Tibial nerve (tissue), 4 donors: ENCODE measurements at places on chromosomes 7 and 10.
A peak's percentile ranks its signal among the peaks of the same experiment; 100 is the strongest.

DNA sequence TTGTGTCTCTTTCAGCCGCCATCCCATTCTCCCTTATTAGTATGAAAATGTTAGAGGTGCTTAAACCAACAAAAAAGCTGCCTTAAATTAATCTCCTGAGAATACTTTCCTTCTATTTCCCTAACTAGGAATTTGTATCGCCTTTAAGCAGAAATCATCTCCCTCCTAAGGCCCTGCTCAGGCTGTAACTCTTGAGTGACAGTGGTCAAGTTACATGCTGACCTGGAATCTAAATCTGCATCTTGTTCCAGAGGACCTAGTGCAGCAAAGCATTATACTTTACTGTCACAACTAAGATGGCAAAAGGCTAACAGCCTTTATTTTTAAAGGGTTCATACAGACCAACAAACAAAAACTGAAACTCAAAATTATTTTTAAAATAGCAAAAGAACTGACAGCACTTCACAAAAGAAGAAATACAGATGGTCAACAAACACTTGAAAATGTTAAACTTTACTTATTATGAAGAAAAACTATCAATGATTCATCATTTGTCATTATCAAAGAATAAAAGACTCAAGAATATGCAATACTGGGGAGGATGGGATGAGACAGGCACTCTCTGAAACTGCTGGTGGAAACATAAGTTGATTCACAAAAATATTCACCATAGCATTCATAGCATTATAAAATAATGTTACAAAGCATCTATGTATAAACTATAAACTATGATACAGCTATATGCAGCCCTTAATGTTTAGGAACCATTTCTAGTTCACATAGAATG lies 11.0 kb downstream of the CYREN start:
- DNase-seq, result no peak

DNA sequence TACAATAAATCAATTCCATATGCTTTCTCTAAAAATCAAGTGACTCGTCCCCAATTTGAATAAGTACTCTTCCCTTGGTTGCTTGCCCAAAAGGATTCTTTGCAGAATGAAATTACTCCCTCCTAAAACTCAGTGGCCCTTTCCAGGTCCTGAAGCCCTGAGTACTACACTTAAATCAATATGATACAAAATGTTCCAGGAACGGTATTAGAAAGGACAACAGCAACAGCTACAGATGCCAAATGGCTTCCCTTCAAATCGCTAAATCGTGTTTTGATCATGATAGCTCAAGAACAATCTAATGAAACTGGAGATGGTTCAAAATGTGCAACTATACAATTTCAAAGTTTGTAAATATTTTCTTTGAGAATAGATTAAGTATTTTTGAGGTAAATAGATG lies 59.4 kb downstream of the TPK1 start:
- DNase-seq, result no peak

DNA sequence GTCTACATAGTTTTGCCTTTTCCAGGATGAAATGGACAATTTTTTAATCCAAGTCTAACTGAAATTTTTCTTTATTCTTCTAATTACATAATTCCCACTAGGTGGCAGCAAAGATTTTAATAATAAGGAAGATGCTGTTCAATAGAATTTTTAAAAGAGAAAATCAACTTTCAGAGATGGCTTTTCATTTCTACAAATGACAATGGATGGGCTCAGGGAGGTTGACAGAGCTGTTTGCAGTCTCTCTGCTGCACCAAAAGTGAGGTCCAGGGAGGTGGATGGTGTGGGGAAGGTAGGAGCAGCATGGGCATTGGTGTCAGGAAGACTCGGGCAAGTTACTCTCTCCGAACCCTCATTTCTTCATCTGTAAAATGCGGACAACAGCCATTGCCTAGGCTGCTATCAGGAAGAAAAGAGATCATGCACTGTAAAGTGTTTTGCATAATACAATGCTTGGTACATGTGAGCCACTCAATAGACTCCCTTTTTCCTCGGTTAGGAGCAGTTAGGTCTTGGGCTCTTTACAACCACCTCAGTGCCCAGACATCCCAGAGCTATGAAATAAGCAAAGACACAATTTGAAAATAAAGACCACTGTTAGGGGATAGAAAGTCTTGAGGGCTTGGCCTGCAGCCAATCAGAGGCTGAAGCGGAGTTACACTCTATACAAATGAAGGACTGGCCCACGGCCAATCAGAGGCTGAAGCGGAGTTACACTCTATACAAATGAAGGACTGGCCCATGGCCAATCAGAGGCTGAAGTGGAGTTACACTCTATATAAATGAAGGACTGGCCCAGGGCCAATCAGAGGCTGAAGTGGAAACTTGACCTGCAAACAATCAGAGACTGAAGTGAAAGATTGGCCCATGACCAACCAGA lies 107.1 kb downstream of the ABLIM1 start:
- DNase-seq, result peak; percentile 52

DNA sequence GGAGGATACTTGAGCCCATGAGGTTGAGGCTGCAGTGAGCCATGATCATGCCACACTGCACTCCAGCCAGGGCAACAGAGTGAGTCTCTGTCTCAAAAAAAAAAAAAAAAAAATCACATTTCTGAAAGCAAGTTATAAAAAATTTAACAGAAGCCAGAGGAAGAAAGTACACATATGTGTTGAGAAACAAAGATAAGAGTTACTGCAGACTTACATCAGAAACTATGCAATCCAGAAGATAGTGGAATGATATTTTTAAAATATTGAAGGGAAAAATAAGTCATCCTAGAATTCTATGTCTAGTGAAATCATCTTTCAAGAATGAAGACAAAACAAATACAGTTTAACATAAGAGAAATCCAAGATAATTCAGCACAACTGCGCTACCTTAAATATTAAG lies 46.9 kb downstream of the ZNF518A start:
- DNase-seq, result no peak

- peak; percentile 96 for DNase-seq
These were observed at the start of gene GSTO2 for GRCh38 chr10:104268713-104269645. Gene GSTO2, plus strand, starts transcription at chr10:104269184. Its CDS starts 5,732 bp downstream, at chr10:104274916.

DNA sequence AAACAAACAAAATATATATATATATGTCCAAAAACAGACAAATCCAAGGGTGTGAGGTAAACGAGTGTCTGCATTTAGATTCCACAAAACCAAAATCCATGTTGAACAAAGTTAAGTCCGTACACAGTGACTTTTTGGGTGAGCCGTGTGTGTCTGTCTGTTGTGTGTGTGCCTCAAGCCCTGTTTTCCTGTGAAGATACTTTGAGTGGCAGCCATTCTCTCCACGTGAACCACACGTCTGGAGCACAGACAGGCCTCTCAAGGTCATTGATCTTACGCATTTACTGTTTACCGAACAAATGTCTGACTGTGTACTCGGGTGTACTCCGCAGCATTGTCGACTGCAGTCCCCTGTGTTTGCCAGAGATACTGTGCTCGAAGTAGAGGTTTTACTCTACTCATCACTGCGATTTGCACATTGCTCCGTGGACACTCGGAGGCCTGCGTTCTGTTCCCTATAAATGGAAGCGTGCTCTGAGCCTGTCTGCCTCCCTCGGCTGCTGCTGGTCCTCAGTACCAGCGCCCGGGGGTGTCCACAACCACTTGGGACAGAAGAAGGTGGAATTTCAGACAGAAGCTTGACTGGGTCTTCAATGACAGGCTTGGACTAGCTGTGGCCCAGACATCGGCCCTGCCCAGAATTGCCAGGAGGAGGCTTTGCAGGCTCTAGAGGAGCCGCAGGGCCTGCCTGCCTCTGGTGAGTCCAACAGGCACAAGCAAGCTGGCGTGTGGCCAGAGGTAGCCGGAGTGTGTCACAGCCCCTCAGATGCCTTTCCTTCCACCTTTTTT lies 22.1 kb downstream of the CYP17A1 start:
- peak; percentile 74 for DNase-seq

DNA sequence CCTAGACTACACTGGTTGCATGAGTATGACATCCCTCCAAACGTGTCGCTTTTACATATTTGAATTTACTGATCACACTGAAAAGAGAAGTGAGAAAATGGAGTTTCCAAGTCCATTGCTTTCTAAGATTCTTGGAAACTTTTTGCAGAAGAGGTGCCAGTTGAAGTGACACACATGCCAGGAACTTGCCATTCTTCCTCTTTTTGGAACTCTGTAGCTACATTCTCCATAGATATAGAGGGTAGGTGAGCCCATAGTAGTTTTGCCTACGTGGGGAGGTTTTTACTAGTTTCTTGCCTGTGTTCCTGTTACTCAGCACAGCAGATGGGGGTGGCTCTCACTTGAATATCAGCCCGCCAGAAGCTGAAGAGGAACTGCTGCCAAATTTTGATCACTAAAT lies 286.6 kb upstream of the NRP1 start:
- DNase-seq, result no peak

DNA sequence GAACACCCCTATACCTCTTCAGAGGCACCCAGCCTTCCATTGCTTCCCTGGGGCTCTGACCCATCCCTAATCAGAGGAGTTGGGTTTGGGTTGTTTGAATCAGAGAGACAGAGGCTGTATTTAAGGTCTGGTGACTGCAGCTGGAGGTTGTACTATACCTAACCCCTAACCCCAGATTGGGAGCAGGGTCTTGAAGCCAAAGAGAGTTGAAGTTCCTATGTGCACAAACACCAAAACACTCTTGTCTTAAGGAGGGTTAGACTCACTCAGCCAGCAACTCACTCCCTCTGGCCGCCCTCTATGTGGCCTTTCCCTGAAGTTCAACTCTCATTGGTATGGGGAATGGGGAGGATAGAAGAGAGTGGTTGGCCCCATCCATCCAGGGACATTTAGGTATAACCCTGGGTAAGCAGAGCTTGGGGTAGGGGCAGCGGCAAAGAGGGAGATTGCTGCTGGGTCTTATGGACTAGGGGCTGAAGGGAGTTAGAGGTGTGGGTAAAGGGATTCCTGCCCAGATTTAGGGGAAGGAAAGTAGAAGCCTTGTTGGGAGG lies 80.0 kb downstream of the PAX2 start:
- no peak for DNase-seq

DNA sequence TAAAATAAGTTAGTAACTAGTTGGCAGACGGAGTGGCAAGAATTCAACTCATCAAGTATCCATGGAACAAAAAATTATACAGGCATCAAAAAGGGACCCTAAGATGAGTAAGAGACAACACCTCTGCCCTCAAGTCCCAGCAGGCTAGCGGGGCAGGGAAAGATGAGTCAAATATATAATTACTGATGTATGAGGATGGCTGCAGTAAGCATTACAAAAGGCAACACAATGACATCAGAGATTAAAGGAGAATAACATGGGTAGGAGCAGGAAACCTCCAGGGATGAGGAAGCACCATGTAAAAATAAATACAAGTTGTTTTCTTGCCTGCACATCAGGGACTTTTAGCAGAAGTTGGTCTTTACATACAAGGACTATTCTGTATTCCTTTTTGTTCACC lies 49.4 kb downstream of the SCRN1 start:
- DNase-seq, result no peak
